PC-3 (cell line): ENCODE measurements at places on chromosomes 16 and 17. TPM values are rescaled to one million over a fixed set of nuclear protein-coding genes. Genes with fewer than 3 reads are reported as not detected.

GRCh38 chr16:64475627-64476351, 646.1 kb downstream of the CDH11 start:
- 0 out of 2 replicates have a peak, but pooled peaks cover 9% of the 10 kb centered on the region for H3K27me3 ChIP-seq
- peaks cover 20% of the 10 kb centered on the region for H3K4me1 ChIP-seq
- no peak overlapping the region for H3K4me3 ChIP-seq
- DNase-seq, result no peak
- H3K27ac ChIP-seq, result no peak overlapping the region

CRHR1 gene
- total RNA-seq, result not detected in 2 replicates

PIK3R5 gene
- total RNA-seq, result not detected in 2 replicates

- H3K27me3 ChIP-seq, result no peaks in the 10 kb centered on the region
- no peak overlapping the region for H3K27ac ChIP-seq
- H3K4me3 ChIP-seq, result no peak overlapping the region
- no peak for DNase-seq
- H3K4me1 ChIP-seq, result peaks cover 9% of the 10 kb centered on the region; the same call in 1 of the 2 replicates
- no peaks in the 10 kb centered on the region for H3K36me3 ChIP-seq
These were observed 39.3 kb downstream of the SMG6 start for GRCh38 chr17:2264067-2264860.

- no peak for DNase-seq
- no peaks in the 10 kb centered on the region for H3K4me1 ChIP-seq
- no peaks in the 10 kb centered on the region for H3K27me3 ChIP-seq
- H3K36me3 ChIP-seq, result no peaks in the 10 kb centered on the region
- H3K4me3 ChIP-seq, result no peak overlapping the region
These were observed 143.2 kb downstream of the PHKB start for GRCh38 chr16:47604306-47604705.
